ENCODE measurements at places on chromosomes 3 and 15.

DNA sequence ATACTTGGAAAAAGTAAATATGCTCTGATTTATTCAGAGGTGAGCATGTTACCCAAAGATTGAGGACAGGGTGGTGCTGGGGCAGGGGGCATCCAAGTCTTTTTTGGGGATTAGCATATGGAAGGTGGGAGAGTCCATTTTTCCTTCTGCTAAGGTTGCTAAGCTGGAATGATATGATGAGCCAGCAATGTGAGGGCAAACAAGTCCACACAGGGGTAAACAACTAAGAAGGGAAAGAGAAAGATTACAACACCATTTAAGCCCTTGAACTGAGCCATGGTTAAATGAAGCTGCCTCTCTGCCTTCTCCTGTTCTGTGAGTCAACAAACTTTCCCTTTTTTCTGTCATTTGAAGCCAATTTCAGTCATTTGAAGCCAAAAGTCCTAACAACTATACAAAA, 89.0 kb downstream of the RPL22L1 start:
- no peak for DNase-seq

DNA sequence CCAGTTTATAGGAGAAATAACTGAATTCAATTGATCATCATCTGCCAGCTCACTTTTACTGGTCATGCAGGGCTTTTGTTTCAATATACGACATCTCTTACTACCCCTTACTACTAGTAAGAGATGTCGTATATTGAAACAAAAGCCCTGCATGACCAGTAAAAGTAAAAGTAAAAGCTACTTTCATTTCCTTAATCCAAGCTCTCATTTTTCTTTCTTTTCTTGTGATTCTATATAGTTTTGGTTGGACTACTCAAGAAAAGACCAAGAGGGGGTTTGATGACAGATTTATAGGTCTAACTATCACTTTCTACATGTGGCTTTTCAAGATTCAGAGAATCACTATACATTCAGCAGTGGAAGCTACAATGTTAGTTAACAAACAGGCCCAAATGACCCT, 1237.3 kb downstream of the ROBO2 start:
- no peak for DNase-seq

- DNase-seq: no peak
Observed at GRCh38 chr3:71391361-71391760, 192.2 kb downstream of the FOXP1 start.

DNA sequence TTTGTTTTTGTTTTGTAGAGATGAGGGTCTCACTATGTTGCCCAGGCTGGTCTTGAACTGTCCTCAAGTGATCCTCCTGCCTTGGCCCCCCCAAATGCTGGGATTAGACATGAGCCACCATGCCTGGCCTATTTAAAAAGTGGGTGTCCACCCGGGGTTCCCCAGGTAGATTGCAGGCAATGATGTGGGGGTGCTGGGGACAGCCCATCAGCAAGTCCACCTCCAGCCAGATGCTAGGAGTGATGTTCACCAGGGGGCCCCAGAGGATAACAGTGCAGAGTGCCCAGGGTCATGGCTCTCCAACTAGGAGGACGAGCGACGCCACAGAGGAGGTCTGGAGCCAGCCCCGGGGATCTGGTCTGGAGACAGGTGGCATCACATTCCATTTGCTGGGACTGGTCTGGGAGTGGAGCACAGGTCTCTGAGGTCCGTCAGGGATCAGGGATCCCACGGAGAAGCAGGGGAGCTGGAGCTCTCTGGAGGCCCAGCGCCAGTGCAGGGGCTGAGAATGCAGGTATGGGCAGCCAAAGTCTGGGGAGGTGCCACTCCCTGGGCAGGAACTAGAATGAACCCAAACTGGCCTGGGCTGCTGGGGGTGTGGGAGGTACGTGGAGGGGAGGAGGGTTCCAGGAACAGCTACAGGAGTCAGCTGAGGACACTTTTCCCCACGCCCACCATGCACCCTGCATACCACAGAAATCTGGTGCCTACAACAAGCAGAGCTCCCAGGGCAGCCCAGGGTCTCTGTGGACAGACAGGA, 51.2 kb upstream of the PCSK6 start:
- DNase-seq: no peak

GRCh38 chr3:98754483-98754882, 8.7 kb upstream of the ST3GAL6 start:
- DNase-seq: no peak

- no peak for DNase-seq
Observed at GRCh38 chr15:58222679-58223078, 84.5 kb downstream of the AQP9 start.

DNA sequence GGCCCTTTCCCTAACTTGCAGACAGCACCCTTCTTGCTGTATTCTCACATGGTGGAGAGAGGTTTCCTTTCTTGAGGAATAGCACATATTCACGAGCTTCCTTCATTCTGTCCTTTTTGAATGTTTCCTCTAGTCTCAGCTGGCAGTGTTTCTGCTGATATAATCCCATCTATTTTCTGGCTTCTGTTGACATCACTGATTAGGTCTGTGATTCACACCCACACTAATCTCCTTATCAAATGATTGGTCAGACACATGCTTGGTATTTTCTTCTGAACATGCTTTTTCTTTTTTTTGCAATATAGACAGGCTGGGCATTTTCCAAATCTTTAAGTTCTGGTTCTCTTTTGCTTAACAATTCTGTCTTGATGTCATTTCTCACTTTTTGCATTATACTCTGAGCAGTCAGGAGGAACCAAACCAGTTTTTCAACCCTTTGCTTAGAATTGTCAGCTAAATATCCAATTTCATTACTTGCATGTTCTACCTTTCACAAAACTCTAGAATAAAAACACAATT, 65.4 kb downstream of the OXSM start:
- no peak for DNase-seq

DNA sequence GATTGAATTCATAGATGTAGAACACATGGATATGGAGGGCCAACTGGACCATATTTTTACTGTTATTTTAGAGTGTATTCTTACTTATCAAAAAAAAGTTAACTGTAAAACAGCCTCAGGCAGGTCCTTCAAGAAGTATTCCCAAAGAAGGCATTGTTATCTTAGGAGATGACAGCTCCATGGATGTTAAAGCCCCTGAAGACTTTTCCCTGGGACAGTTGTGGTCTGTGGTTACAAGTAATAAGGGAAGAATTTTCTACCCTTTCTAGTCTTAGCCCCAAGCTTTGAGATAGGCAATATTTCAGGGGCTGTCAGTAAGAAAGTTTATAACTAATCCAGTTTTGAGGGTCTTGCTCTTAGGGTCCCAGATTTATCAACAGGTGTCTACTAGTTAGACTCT, 62.5 kb downstream of the LRRC49 start:
- no peak for DNase-seq

GRCh38 chr3:196624907-196625306, 14.6 kb upstream of the NRROS start:
- no peak for DNase-seq

GRCh38 chr15:73596174-73596573, 37.0 kb downstream of the NPTN start:
- no peak for DNase-seq

DNA sequence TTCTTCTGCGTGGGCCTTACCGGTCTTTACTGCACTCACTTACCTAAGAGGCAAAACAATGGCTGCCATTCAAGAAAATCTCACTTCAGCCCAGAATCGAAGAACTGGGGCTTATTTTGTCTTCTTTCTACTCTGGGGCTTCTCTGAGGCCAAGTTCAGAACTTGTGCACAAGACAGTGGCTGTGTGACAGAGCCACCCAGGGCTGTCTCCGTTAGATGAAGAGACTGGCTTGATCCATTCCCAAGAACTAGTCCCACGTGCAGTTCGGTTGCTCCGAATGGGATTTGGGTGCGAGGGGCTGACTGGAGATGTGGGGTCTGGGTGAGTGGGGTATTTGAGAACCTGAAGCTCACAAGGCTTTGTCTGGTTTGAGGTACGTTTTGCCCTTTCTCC, 795 bp upstream of the TCF12 start:
- DNase-seq: no peak

GRCh38 chr3:43223670-43224364, 62.5 kb upstream of the SNRK start:
- no peak for DNase-seq

- no peak for DNase-seq
Observed at GRCh38 chr3:61858054-61858453, 296.7 kb downstream of the PTPRG start.

DNA sequence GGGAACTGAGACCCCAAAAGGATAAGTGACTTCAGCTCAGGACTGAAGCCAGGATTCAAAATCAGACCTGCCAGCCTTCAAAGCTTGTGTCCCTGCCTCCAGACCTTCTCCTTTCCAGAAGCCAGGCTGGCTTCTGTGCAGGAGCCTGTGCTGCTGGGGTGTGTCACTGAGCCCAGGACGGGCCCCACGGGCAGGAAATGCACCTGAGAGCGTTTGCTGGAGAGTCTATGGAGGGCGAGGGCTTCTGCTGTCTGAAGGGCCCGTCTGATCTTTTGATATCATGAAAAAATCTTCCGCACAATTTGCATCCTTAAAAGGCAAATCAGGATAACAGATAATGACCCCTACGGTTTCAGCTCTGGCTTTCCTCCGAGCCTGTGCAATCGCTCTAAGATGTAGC, 125.4 kb downstream of the FAM43A start:
- no peak for DNase-seq

GRCh38 chr3:13113346-13114330, 40.4 kb upstream of the IQSEC1 start:
- DNase-seq: no peak

- DNase-seq: no peak
Observed at GRCh38 chr15:56978898-56979662, 60.6 kb downstream of the TCF12 start.

DNA sequence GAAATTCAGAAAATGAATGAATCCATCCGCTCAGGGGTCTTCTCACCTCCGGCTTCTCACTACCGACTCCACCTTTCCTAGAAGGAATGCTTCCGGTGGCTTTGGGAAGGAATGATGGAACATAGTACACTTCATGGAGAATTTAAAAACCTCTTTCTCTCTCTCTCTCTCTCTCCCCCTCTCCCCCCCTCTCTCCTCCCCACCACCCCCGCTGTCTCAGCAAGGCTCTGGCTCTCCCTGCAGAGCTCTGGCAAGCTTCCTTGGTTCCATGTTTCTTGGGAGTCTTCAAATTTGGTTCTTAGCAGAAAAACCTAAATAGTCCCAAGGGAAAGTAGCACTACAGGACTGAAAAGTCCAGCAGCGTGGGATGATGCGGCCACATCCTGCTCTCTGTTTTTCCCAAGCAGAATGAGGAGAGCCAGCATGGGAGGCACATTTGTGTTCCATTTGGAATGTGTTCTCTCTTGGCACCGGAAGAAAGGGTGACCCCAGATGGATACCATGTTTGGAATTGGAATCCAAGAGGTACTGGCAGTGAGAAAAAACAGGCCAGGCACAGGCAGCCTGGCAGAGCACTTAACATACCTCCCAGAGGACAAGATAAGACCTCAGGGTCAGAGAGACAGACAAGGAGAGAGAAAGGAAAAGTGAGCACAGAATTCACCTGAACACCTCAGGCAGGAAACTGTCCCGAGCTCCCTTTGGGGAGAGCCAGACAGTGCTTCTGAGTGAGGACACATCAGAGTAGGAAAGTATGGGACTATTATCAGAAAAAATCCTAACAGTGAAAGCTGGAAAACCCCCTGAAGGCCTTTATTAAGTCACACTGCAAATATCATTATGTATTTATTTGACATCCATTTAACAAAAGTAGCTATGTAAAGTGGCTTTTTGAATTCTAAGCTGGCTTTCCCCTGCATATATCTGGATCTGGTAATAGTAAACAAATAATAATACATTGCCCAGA, at the start of gene POPDC2:
POPDC2 (minus strand) TSS at position 116 of the 967 bp plus-strand sequence. CDS start 166 bp downstream, outside the sequence.
- no peak for DNase-seq

GRCh38 chr15:56824175-56824574, 90.9 kb upstream of the ZNF280D start:
- no peak for DNase-seq
